ENCODE measurements at places on chromosomes 2 and 18.

GRCh38 chr2:15112216-15112615 lies 448.9 kb downstream of the NBAS start:
- no peak for DNase-seq

GRCh38 chr18:76801567-76802505 lies 20.5 kb upstream of the ZNF236 start:
- peak; percentile 16 for DNase-seq

DNA sequence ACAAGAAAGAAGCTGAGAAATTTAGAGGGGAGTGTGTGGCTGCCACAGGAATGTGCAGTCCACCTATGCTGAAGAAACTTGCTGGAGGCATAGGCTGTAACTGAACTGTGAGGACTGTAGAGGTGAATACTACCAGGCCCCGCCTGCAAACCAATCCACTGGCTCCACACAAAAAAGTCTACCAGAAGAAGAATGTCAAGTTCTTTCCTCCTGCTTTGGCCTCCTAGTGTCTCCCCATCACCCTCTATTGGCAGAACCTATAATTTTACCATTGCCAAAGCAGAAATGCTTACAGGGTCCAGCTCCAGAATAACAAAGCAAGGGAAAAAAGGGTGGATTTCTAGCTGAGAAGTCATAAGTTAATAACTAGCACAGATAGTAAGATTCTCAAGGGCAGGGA lies 5.9 kb upstream of the ATP5MC3 start:
- DNase-seq, result no peak

DNA sequence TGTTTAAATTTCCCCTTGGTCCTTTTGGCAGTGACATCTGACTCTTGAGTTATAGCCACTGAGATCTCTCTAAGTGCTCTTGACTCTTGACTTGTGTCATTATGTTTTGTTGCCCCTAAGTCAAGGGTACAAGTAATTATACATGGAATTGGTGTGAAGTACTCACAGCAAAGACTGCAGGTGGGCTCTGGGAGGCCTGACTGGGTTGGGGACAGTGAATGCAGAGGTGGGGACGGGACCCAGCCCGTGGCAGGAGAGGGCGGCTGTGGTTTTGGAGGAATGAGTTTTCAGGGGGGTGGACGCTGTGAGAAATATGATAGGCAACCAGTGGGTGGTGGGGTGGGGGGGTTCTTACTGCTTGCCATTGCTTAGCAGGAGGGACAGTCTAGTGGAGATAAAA lies 97.8 kb downstream of the NCK2 start:
- no peak for DNase-seq

- DNase-seq, result no peak
These were observed 310.6 kb downstream of the C1D start for GRCh38 chr2:67752199-67752598.

DNA sequence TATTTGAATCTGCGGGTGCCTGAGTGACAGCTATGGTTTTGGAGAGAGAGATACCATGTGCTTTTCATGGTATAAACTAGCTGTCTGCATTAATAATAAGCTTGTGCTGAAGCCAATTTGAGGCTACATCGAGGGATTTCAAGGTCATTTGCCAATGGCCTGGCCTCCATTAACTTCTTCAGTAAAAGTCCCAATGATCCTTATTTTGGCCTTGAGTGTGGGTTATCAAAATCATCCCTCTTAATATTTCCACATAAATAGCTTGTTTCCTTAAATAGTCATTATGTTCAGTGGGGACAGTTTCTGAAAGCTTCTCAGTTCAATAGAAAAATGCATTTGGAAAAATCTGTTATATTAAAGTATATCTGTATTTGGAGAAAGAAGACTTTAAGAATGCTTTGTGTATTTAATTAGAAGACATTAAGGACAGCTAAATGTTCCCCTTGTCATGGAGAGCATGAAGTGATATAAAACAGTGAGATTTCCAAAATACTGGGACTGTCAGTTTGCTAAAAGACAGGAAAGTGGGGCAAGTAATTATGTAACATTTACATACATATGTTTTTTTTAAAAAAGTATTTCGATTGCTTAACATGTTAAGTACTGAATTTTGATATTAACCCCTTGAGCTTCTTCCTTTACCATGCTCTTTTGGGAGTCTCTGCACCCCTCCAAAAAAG lies 355.5 kb upstream of the ZEB2 start:
- no peak for DNase-seq

DNA sequence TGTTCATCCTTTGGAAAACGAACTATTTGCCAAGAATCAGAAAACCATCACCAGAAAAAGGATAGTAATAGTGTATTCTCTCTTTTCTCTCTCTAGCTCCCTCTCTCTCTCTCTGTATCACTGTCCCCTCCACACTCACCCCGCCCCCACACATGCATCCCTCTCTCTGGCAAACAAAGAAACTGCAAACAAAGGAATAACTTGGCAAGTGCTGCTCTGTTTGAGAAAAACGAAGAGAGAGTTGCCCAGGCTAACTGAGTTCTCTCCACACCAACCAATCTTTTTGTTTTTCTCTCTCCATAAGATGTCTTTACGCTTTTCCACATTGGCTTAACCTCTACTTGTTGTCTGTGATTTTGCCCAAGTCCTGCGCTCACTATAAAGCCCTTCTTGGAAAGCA lies 316.2 kb downstream of the EPHA4 start:
- no peak for DNase-seq

GRCh38 chr2:224940618-224941017 lies 101.7 kb downstream of the DOCK10 start:
- no peak for DNase-seq

DNA sequence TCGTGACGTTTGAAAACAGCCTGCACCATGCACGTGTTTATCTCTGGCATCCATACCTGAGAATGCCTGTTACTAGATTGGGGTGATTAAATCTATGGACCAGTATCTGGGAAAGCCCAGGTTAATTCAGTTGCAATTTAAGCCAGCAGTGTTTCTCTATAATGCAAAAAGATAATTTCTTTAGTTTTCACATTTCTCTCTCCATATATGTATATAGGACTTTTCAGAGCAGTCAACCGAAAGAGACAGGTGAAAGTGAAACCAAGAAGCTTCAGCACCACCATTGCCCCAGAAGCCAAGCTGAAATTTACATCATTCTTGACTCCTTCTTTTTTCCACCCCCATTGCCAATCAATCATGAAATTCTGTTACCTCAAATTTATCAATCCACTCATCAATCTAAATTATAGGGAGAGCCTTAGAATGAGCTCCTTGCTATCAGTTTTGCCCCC lies 2.7 kb upstream of the LRP2 start:
- no peak for DNase-seq

- DNase-seq, result no peak
These were observed 104.7 kb downstream of the TNS1 start for GRCh38 chr2:217897816-217898806.

DNA sequence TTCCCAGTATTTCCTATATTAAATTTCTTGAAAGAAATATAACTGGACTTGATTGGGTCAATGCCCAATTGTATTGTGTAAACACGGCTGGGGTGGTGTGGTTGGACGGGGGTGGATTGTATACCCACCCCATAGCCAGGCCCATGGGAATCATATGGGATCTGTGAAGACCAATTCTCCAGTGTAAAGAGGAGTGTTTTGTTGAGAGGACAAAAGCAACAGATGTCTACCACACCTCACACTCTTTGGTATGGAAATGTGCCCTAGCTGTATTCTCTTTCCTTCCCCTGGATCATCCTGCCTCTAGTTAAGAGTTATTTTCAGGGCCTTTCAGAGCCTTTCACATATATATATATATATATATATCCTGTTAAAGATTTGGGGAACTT lies 57.5 kb upstream of the TGIF1 start:
- DNase-seq, result no peak

DNA sequence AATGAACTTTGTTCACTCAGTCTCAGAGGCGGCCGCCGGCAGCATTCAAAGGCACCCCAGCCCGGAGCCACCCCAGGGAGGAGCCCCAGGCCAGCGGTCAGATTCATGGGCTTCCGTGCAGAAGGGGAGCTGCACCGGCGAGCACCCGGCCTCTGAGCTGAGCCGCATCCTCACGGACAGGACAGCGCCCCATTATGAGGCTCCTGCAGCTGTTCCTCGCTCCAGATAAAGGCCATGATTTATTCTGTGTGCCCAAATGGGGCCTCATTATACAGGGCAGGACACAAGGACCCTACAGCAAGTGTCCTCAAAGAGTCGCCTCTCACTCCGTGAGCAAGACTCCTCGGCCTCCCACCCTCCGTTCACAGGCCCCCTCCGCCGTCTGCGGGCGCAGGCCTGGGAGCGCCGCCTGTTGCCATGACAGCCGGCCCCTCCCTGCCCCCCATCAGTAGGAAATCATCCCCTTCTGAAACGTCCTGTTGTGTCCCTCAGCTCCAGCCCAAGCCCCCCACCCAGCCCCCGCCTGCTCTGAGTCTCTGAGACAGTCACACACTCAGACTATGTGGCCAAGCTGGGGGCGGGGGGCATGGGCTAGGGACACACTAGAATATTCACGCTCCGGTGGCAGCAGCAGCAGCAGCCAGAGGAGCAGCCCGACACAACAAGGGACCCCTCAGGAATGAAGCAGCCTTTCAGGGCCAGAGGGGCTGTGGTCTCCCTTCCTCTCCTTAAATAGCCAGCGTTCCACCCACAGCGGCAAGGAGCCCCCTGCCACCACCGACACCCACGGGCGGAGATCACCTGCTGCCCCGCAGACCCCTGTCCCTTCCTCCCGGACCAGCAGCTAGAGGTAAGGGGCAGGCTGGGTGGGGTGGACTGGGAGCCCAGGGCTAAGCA lies at the start of gene GPR17:
Gene GPR17, plus strand, starts transcription at position 759 of the 897 bp plus-strand sequence. CDS start 4,583 bp downstream, outside the sequence.
- DNase-seq, result no peak

DNA sequence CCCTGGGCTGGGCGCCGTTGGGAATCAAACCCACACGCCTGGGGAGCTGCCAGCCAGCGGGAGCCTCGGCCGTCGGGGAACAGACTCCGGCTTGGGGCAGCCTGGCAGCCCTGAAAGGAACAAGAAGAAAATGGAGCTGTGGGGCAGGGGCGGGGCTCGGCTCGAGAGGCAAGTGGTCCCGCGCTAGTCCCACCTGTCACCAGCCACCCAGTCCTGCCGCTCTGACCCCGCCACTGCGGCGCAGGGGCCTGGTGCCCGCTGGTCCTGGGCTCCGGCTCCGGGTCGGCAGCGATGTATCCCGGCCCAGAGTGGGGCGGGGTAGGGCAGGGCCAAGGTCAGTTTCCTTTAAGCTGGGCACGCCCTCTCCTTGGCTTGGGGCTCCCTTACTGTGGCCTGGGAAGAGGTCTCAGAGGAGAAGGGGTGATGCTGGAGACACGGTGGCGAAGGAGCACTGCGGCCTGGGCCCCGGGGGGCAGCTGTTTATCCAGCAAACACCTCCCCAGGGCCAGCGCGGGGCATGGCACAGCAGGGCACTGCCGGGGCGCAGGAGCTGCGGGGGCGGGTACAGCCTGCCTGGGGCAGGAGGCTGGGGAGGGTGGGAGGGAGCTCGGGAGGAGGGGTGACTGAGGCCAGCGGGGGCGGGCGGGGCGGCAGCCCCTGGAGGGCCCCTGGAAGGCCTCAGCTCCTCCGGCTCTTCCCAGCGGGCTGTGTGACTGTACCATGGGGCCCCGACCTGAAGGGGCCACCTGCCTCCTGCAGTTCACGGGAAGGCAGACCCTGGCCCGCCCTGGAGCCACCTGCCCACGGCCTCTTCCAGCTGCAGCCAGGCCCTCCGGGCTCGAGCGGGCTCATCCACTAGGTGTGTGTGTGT lies 15.6 kb downstream of the ODC1 start:
- peak; percentile 37 for DNase-seq

DNA sequence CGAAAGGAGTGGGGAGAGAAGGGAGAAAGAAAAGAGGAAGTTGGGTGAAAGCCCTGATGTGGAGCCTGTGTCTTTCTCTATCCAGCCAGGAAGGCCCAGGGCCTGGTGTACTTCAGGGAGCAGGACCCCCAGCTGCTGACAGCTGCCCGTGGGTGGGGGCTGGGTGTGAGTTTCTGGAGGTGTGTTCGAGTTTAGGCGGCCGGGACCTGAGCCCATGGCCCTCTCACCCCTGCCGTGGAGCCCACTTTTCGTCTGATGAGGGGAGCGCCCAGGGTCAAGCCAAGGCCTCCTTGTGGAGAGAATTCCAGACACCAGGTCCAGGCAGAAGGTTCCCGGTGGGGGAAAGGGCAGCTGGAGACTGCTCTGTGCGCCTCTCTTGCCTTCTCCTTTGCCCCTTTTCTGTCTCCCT lies 2.2 kb downstream of the SIX3 start:
- DNase-seq, result no peak

DNA sequence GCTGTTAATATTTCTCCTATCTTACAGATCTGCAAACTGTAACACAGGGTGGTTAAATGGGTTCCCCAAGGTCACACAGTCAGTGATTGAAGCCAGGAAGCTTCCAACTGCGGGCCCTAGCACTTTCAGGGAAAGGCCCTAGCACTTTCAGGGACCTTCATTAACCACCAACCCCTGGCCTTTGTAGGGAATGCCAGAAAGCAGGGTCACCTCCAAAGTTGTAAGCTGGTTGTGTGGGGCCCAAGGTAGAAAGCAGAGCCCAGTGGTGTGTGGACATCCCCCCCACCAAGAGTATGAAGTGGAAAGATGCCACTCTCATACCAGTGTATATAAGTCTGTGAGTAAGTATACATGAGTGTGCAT lies 4.4 kb downstream of the DLX2 start:
- DNase-seq, result no peak

DNA sequence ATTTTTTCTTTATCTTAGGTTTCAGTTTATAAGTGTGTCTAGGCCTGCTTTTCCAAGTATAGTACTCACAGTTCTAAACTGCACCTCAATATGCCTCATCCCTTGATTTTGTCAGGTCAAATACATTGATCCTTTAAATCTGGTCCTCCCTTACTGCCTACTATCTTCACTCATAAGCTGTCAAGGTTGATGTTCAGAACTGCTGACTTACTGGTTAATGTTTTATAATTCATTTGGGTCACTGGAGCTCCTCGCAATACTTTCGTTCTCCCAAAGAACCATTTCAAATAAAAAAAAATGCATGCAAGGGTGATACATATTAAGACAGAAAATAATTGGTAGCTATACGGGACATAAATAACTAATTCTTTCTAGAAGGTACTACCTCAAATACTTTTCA lies 41.3 kb upstream of the MARCHF7 start:
- DNase-seq, result no peak

- no peak for DNase-seq
These were observed 191.4 kb downstream of the PDE11A start for GRCh38 chr2:177881008-177881747.

DNA sequence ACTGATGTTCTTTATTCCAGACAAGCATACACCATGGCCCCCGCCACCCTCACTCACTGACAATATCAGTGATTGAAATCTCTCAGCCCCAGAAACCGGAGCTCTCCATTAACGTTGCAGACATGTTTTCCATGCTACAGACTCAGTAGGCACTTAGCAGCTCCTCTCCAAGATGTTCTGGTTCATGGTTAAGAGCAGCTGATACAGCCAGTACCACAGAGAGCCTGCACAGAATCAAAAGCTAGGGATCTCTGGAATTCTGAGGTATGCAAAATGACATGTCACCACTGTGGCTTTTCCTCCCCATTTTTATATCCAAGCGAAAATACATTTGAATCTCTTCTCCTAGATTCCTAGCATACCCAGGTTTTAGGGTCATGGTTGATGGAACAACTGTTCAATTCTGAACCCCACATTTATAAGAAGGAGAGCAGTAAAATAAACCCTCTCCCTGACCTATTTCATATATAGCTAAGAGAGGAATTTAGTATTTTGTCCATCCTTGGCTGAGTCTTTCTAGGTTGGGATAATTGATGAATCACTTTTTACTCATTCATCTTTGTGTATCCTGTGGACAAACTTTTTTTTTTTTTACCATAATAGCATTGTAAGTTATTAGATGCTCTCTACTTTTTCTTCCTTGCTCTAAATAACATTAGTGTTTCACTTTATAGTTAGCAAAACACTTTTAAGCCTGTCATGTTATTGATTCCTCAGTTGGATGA lies 488.4 kb upstream of the PIK3C3 start:
- DNase-seq, result no peak

GRCh38 chr2:168694173-168694572 lies 108.3 kb upstream of the NOSTRIN start:
- no peak for DNase-seq

GRCh38 chr18:12679183-12679786 lies 21.4 kb upstream of the SPIRE1 start:
- DNase-seq, result no peak

Measured in T-helper 17 cell (primary cell).